ENCODE measurements at places on chromosomes 16 and 17.

DNA sequence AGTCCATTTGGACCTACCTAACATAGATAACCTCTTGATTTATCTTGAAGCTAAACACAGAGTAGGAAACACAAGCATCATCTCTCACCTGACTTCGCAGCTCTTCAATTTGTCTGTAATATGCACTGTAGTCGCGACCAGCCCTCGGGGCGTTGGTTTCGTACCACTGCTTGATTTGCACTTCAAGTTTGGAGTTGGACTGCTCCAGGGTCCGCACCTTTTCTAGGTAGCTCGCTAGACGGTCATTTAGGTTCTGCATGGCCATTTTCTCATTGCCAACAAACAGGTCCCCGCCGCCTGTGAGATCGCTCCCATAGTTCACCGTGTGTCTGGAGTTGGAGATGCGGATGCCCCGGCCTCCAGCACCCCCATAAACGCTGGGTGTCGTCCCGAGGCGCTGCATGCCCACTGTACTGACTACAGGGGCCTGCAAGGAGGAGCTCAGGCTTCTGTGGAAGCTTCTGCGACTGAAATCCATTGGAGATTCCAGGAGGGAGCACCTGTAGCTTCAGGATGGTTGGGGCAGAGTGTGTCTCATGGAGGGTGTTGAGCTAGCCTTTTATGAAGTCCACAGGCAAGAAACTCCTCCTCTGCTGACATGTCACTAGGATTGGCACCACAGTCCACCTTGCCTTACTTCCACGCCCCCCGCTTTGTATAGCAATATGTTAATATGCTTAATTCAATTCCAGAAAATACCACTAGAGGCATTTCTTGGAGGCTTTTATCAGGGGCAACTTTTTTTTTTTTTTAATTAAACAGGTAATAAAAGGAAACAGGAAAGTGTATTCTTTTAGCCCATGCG lies at the start of gene KRT20:
TSS of gene KRT20 (minus strand) at position 535 of the 805 bp plus-strand sequence. CDS start at position 478, 57 bp downstream.
- no peak for DNase-seq

GRCh38 chr16:66444049-66444481 lies 17.0 kb downstream of the BEAN1 start:
- no peak for DNase-seq

DNA sequence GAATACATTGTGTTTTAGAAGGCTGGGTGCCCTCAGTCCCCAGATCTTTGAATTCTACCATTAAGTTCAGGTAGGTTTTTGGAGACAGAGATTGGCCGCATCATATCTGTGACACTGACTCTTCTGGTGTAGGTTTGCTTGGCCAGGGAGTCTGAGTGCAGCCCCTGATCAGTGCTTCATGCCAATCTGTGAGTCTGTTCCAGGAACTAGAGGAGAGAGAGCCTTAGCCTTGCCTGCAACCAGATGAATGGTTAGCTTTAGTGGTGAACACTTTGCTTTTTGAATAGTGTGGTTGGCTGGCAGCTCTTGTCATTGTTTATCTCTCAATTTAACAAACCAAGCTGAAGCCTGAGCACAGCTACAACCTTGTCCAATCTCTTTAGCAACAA lies 87.8 kb downstream of the PLXDC1 start:
- no peak for DNase-seq

DNA sequence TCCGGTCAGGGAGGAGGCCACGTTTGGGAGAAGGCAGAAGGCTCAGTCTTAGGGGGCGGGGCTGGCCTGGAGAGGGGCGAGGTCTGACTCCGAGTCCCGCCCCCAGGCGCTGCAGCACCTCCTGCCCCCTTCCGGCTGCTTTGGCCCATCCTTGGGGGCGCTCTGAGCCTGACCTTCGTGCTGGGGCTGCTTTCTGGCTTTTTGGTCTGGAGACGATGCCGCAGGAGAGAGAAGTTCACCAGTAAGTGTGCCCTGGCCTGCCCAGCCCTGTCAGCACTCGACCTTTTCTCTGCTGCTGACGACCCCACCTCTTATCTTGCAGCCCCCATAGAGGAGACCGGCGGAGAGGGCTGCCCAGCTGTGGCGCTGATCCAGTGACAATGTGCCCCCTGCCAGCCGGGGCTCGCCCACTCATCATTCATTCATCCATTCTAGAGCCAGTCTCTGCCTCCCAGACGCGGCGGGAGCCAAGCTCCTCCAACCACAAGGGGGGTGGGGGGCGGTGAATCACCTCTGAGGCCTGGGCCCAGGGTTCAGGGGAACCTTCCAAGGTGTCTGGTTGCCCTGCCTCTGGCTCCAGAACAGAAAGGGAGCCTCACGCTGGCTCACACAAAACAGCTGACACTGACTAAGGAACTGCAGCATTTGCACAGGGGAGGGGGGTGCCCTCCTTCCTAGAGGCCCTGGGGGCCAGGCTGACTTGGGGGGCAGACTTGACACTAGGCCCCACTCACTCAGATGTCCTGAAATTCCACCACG lies 1.5 kb downstream of the TNFRSF12A start:
- peak; percentile 79 for DNase-seq

GRCh38 chr16:28210979-28211588 lies 681 bp downstream of the XPO6 start:
- DNase-seq, result peak; percentile 47

DNA sequence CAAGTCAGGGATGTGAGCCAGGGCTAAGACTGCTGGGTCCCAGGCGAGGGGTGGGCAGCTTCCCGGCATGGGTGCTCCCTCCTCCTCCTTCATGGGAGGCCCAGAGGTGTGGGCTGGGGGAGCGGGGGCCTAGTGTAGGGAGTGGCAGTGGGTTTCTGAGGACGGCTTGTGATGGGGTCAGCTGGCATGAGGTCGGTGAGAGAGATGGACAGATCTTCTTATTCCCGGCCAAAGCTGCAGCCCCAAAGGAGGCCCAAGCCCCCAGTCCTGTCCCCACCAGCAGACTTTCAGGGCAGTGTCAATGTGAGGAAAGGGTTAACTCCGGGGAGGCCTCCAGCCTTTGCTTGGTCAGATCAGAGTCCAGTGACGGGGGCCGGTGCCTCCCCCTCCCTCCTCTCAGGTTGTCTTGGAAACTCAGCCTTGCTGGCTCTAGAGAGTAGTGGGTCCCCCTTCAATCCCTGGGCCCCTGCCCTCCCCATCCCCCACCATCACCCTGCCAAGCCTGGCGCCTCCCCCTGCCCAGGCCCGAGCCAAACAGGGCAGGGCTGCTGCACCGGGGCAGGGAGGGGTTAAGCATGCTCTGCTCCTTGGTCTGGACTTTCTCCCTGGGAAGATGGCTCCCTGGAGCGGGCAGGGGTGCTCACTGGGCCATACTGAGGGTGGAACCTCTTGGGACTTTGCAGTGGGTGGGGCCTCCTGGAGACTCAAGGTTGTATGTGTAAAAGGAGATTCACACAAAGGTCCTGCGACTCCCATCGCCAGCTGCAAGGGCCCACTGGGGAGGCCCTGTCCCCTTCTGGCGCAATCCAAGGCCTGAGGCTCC lies 12.4 kb downstream of the NAT9 start:
- no peak for DNase-seq

Measured in T-helper 17 cell (primary cell).